ENCODE measurements at places on chromosomes 13 and 19. TPM values are rescaled to one million over a fixed set of nuclear protein-coding genes. Genes with fewer than 3 reads are reported as not detected.

DNA sequence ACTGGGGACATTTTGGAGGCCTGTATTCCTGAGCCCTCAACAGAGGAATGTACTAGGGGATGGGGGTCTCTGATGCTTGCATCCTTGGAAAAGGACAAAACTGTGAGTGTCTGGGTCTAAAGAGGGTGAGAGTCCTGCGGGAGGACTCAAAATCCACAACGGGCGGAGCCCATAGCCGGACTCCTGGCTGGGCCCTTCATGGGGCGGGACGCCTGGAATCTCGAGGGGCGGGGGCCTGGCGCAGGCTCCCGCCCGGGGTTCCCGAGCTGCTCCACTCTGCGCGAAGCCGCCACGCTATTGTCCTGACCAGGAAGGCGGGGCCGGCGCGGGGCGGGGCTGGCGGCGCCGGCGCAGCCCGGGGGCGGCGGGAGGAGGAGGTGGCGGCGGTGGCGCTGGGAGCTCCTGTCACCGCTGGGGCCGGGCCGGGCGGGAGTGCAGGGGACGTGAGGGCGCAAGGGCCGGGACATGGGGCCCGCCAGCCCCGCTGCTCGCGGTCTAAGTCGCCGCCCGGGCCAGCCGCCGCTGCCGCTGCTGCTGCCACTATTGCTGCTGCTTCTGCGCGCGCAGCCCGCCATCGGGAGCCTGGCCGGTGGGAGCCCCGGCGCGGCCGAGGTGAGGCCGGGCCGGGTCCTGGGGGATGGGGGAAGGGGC lies at the start of gene APLP1:
Gene APLP1, plus strand, starts transcription at position 403 of the 651 bp plus-strand sequence. Its CDS starts 63 bp downstream, at position 466.
- DNase-seq: peak; percentile 62

GRCh38 chr19:38911388-38912001 lies 491 bp downstream of the CCER2 start:
- DNase-seq: no peak

Gene CABP5
- not detected for total RNA-seq

GRCh38 chr19:7500811-7501450 lies 12.1 kb upstream of the PEX11G start:
- no peak for DNase-seq

DNA sequence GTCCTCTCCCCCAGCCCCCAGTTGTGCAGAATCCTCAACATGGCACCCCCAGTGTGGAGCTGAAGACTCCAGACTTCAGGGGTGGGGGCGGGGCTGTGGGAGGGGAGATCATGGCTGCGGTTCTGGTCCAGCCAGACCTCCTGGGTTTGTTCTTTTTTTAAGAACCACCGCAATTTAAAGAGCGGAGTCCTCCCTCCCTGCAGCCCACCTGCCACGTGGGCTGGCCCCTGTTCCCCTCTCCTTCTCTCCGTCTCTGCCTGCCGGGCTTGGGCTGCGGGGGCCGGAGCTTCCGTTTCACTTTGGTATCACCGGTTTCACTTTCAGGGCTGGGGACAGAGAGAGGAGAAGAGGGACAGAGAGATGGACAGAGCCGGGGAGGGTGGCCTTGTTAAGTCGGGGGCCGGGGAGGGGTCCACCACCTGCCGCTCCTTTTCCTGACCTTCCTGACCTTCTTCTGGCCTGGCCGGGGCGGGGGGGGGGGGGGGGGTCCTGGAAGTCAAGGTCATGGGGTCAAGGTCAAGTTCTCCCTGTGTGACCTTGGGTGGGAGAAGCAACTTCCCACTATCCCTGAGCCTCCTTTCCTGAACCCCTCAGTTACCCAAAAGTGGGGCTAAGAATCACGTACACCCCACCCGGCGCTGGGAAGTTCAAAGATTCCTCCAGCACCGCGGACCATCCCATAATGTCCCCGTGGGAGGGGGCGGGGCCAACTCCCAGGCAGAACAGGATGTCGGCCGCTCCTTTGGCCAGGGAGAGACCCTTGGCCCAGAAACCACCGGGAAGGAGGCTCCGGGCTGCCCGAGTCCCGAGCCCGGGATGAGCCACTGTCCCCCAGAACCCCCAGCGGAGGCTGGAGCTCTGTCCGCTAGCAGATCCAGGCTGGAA lies 11.3 kb upstream of the ZBTB7A start:
- DNase-seq: peak; percentile 55

Gene BRCA2
- total RNA-seq: 36.1 TPM

GRCh38 chr13:41751277-41751676 lies 209.6 kb downstream of the VWA8 start:
- DNase-seq: no peak

Gene PROZ
- total RNA-seq: 0.25 TPM

Gene ZNF546
- 4.7 TPM for total RNA-seq

GRCh38 chr13:44573071-44573470 lies 3.1 kb downstream of the TSC22D1 start:
- no peak for DNase-seq

DNA sequence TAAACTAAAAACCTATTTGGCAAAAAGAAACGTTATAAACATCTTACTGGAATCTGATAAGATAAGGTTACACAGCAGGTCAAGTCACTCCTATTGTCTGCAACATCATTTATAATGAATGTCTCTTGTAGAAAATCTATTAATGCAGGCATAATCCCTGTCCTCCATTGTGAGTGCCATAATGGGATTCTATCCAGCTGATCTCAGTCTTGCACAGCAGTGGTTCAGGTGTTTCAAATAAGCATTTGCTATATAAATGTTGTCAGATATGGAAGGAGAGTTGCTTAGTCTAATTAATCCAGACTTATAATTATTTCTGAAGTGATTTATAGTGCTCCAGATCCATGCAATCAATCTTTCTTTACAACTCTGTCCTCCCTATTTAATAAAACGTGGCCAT lies 186.5 kb upstream of the ATXN8OS start:
- no peak for DNase-seq

- no peak for DNase-seq
Measured at GRCh38 chr13:88042489-88042888, 371.3 kb downstream of the SLITRK5 start.

DNA sequence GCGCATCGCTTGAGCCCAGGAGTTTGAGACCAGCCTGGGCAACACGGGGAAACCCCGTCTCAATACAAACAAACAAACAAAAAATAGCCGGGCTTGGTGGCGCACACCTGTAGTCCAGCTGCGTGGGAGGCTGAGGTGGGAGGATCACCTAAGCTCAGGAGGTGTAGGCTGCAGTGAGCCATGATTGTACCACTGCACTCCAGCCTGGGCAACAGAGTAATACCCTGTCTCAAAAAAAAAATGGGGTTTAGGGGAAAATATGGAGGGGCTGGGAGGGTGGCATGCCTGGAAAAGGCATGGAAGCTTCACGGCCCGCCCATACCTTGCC lies 1.9 kb upstream of the ISYNA1 start:
- no peak for DNase-seq

Gene C19orf38
- 6.4 TPM for total RNA-seq

DNA sequence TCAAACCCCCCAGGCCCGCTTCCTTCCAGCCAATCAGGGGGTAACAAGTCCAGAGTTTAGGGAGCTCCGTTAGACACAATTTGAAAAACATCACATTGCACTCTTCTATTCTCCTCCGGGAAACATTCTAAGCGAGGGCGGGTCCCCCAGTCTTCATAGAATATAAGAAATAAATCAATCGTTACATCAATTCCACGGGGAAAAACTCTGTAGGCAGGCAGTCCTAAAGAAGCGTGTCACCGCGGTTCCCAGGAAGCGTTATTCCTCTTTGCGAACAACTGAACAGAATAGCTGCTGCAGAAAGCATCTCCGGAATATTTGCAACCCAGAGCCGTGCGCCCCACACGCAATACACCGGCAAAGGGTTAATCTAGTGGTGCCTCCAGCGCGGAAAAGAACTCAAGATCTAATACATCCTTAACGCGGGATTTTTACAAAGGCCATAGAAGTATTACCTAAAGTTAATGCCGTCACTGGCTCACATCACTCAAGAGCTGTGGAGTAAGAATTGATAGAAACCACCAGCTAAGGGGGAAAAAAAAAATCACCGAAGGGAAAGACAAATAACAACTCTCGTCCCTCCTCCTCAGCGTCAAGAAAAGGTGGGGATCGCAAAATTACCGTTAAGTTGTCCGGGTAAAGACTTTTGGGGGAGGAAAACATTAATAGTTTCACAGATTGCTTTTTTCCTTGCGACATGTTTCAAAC lies 65.1 kb downstream of the KCNRG start:
- no peak for DNase-seq

GRCh38 chr19:20472854-20473253 lies 92.7 kb downstream of the ZNF737 start:
- DNase-seq: no peak

Gene C19orf73
- total RNA-seq: 1.1 TPM

GRCh38 chr19:7547159-7547558 lies 11.6 kb downstream of the PNPLA6 start:
- DNase-seq: no peak

- DNase-seq: no peak
Measured at GRCh38 chr19:50409347-50409746, 9.4 kb upstream of the SPIB start.

GRCh38 chr13:30857636-30858035 lies 48.4 kb upstream of the MEDAG start:
- no peak for DNase-seq

DNA sequence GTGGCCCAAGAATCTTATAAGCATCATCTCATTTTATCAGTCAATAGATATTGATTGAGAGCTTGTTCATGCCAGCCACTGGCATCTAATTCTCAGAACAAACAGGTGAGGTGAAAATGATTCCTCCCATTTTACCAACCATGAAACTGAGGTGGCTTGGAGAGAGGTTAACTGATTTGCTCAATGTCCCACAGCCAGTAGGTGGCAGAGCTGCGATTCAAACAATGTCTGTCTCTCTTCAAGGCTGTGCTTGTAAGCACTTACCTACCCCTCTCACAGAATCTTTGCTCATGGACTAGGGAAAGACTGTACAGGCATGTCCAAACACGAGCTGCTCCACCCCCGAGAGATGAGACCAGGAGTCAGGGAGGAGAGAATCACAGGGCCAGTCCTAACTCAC lies 21.5 kb upstream of the GSX1 start:
- peak; percentile 11 for DNase-seq

- peak; percentile 22 for DNase-seq
Measured at GRCh38 chr13:32426191-32426989, 1.5 kb downstream of the N4BP2L1 start.

- DNase-seq: no peak
Measured at GRCh38 chr13:103759361-103759760, 693.1 kb upstream of the SLC10A2 start.

DNA sequence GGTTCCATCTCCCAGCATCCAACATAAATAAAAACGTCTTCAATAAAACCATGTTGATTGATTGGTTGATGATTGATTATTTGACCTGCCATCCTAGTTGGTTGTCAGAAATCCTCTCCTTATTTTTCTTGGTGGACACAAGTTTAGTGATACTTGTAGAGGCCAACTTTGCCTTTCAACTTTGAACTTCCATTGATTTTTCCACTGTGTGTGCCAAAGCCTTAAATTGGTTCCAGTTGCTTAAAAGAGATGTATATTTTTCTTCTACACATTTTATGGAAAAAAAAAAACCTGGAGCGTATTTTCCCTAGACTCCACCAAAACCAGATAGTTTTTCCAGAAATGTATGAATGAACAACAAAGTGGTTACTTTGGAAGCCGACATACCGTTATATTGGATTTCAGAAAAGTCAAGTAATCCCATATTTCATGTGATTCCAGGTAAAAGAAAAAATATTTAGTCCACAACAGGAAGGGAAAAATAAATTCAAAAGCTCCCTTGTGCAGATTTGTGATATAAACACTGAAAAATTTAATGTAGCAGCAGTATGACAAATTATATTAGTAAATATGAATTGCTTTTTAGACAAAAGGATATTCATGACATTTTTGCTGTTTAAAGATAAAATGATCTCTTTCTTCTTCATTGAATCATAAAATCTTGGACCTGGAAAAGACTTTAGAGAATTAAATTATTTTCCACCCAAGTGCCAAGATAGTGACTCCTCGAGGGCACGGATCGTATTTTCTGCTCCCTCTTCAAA lies 85.2 kb downstream of the MBNL2 start:
- DNase-seq: no peak

- no peak for DNase-seq
Measured at GRCh38 chr13:111213964-111214726, 99.0 kb downstream of the ARHGEF7 start.

DNA sequence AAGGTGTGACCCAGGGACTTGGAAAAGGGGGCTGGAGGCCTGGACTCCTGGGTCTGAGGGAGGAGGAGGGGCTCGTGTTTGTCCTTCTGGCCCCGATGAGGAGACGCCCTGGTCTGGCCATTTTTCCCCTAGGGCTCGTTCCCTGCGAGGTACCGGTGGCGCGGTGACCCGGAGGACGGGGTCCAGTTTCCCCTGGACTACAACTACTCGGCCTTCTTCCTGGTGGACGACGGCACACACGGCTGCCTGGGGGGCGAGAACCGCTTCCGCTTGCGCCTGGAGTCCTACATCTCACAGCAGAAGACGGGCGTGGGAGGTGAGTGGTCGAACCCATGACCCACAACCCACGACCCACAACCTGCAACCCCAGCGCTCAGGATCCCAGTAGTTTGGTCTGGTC lies 10.8 kb downstream of the TRPM4 start:
- DNase-seq: no peak

Gene KIR3DL2
- 1.1 TPM for total RNA-seq

DNA sequence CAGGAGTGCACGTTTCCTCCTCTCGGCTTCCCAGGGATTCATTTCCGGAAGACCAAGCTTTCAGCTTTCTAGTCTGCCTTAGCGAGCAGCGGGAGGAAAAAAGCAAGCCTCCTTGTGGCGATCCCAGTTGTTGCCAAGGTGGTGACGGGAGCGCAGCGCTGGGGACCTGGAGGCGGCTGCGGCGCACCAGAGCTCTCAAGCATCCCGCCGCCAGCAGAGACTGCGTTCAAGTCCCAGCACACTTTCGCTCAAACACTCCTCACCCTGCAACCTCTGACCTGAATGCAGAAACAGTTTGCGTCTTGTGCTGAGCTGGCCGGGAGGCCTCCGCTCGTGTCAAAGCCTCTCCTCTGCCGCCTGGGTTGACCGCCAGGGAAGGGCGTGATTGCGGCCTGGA lies 4.9 kb downstream of the GSX1 start:
- no peak for DNase-seq

Gene SPRED3
- 3.5 TPM for total RNA-seq

GRCh38 chr13:75554981-75555380 lies 5.4 kb downstream of the UCHL3 start:
- no peak for DNase-seq

DNA sequence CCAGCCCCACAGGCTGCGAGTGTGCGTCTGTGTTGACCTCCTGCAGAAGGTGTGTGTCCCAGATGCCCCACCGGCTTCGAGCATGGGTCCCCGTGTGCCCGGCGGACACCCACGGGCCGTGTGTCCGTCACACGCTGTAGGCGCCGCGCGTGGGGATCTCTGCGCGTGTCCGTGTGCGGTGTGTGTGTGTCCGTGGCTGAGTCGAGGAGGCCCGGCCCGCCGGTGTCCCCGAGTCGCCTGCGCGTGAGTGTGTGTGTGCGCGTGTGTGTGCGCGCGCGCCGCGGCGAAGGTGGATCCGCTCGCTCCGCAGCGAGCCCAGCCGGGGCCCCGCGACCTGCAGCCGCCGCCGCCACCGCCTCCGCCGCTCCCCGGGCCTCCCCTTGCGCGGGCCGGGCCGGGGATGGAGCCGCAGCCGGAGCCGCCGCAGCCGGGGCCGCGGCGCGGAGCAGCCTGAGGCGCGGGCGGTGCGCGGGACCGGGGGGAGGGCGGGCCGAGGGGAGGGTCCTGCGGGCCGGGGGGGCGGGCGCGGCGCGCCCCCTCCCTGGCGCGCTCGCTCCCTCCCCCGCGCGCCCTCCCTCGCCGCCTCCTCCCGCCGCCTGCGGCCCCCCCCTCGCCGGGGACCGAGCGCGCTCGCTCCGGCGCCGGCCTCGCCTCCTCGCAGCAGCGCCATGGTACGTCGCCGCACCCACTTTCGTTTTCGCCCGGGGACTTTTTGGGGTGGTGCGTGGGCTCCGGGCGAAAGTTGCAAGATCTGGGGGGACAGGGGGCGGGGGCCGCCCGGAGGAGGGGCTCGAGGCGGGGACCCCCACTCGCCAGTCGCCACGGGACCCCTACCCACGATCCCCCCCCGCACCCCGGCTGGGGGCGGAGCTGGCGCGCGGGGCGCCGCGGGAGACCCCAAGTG lies 7.1 kb upstream of the NFIC start:
- no peak for DNase-seq

Measured in activated naive CD4-positive, alpha-beta T cell treated with anti-CD3 and anti-CD28 coated beads, Interleukin-2, amount 50 U/mL, for 72 hours (primary cell).